Glomerular endothelial cell (primary cell): ENCODE measurements at places on chromosomes 2 and 18.

DNA sequence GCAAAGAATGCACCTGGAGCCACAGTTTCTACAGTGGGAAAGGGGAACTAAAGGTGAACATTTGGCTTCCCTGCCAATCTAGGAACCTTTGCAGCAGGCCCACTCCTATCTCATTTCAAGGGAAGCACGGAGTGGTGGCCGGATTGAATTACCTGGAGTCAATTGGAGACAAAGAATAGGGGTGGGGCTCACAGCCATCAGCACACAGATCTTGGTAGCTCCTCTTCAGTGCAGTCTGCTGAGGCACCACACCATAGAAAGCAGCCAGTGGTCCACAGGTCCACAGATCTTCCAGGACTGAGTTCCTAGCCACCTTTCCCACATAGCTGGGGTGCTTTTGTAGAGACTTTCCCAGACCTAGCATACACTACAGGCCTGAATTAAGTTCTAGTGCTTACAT is 43.5 kb upstream of the NXPH2 start:
- DNase-seq, result no peak

DNA sequence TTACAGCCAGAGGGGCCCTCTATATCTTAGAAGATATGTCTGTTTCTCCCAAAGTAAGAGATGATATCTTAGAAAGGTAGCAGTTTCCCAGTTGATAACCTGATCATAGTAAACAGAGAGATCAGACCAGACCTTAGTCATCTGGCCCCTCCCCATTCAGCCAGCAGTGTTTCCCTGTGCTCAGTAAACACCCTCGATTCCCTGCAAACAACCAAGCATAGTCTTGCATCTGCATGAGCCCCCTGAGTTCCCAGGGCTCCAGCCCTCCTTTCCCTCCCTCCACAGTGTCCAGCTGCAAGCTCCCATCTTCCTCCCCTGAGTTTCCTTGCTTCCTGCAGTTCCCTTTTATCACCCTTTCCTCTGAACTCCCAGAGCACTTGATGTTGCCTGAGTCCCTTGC is 20.3 kb downstream of the NRP2 start:
- no peak for DNase-seq

- DNase-seq, result no peak
Measured at GRCh38 chr18:60059216-60059615, 159.4 kb downstream of the PMAIP1 start.

- DNase-seq, result no peak
Measured at GRCh38 chr2:59756150-59756549, 797.3 kb downstream of the BCL11A start.

GRCh38 chr2:109516445-109517117 is 97.2 kb downstream of the SEPTIN10 start:
- DNase-seq, result no peak

DNA sequence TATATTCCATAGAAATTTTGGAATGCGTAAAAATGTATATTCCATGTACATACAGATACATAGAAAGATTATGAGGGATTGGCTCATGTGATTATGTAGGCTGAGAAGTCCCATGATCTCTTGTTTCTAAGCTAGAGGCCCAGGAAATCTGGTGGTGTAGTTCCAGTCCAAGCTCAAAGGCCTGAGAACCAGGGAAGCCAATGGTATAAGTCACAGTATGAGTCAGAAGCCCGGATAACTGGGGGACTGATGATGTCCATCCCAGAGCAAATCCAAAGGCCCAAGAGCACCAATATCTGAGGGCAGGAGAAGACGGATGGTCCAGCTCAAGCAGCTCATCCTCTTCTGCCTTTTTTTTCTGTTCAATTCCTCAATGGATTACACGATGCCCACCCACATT is 385.0 kb upstream of the KLHL29 start:
- no peak for DNase-seq

- no peak for DNase-seq
Measured at GRCh38 chr2:27809761-27810241, 38.3 kb downstream of the MRPL33 start.
